ENCODE measurements at places on chromosomes 4 and X.

DNA sequence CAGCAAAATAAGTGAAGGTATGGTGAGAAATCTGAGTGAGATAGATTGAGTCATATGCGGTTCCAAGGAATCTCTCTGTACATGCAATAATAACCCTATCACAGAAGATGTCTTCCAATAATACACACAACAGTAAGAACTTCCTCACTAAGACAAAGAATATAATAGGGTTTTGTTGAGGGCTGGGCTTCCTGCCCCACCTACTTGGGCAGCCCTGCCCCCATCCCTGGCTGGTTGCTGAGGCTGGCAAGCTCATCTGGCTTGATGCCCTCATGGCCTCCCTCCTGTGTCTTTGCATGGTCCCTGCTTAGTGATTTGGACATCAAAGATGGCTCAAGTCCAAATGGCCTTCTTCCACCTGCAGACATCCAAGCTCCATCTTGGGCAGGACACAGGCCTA, 2.7 kb downstream of the GEMIN8 start:
- no peak for DNase-seq

GRCh38 chr4:18626366-18626765, 604.8 kb upstream of the LCORL start:
- no peak for DNase-seq

DNA sequence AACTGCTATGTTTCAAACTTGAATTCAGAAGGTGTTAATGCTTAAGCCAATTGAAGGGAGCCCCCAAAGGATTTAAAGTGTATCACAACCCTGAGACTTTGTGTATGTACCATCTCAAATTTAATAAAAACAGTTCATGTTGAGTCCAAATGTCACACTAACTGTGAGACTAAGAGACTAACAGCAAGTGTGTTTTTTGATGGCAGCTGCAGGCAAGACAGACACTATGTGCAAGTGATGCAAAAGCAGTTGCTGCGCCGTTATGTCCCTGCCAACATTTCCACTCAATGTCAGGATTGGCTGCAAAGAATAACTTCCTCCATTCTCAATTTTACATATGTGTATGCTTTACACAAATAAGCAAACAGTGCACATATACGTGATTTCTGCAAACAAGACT, 594.6 kb downstream of the IL15 start:
- DNase-seq, result no peak

- DNase-seq, result no peak
Measured at GRCh38 chrX:19097553-19098283, 24.6 kb downstream of the ADGRG2 start.

GRCh38 chr4:175637762-175638161, 174.3 kb downstream of the GPM6A start:
- DNase-seq, result no peak

- DNase-seq, result no peak
Measured at GRCh38 chr4:93061826-93062225, 758.1 kb downstream of the GRID2 start.

- no peak for DNase-seq
Measured at GRCh38 chr4:53514509-53514908, 76.8 kb downstream of the LNX1 start.

DNA sequence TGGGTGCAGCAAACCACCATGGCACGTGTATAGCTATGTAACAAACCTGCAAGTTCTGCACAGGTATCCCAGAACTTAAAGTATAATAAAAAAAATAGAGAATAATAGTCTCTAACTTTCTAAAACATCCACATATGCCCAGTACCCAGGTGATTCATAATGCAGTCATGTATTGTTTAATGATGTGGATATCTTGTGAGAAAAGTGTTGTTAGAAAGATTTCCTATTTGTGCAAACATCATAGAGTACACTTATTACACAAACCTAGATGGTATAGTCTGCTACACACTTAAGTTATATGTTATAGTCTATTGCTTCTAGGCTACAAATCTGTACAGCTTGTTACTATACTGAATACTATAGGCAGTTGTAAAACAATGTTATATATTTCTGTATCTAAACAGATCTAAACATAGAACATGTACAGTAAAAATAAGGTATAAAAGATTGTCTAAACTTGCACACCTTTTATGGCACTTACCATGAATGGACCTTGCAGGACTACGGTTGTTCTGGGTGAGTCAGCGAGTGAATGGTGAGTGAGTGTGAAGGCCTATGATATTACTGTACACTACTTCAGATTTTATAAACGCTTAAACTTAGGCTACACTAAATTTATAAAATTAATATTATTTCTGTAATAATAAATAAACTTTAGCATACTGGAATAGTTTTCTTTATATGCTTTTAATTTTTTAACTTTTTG, 232.2 kb upstream of the SLIT2 start:
- DNase-seq, result no peak

GRCh38 chr4:27638163-27638915, 777.7 kb downstream of the STIM2 start:
- no peak for DNase-seq

DNA sequence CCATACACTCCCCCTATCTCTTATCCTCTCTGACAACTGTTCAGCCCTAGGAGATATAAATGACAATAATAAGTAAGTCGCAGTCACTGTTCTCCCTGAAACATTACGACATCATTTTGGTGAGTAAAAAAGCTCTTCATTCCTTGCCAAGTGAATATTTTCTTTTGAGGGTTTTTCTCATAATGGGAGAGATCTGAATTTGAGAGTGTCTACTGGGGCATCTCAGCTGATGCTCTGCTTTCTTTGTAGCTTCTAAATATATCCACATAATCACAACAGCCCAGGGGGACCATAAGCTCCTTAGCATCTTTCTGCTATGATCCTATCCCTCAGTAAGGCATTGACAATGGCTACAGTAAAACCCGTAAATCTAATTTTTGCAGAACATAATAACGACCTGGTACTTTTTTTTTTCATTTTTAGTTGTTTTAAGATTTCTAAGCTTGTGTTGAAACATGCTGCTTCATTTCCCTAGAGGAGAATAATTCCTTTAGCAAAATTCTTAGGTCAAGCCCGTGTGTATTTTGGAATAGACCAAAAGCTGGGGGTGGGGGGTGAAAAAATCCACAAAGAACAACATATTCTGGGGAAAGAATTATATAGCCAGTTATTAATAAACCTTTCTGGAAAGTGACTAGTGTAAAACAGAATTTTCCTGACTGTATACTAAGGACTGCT, 78.1 kb upstream of the GPM6B start:
- DNase-seq, result no peak

DNA sequence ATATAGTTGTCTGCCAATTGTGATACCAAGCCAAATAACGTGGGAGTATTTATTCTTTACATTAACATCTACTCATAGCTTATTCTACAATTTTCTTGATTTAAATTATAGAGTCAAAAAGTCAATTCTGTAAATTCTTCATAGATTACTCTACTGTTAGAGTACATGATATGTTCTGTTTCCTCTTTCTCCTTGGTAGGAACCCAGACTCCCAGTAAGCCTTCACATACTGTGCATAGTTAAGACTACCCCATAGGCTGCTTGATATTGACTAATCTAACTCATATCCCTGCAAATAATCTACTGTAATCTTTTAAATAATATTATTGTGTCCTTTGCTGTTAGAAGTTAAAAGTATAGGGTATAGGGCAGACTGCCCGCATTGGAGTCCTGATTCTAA, 35.4 kb downstream of the BANK1 start:
- DNase-seq, result no peak

GRCh38 chr4:24764345-24764744, 31.0 kb upstream of the SOD3 start:
- DNase-seq, result no peak

DNA sequence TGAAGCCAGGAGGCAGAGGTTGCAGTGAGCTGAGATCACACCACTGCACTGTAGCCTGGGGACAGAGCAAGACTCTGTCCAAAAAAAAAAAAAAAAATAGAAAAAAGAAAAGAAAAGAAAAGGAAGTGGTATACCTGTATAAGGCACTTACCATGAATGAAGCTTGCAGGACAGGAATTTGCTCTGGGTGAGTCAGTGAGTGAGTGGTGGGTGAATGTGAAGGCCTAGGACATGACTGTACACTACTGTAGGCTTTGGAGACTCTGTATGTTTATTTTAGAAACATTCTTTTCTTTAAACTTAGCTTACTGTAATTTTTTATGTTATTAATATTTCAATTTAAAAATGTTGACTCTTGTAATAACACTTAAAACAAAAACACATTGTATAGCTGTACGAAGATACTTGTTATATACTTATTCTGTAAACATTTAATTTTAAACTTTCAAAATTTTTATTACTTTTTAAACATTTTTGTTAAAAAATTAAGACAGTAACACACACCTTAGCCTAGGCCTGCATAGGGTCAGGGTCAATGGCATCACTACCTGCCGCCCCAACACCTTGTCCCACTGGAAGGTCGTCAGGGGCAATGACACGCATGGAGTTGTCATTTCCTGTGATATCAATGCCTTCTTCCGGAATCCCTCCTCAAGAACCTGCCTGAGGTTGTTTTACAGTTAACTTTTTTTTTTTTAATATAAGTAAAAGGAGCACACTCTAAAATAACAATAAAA, 78.7 kb downstream of the CLNK start:
- DNase-seq, result no peak

- no peak for DNase-seq
Measured at GRCh38 chr4:121168446-121169281, 4.5 kb upstream of the TNIP3 start.

- no peak for DNase-seq
Measured at GRCh38 chr4:146029147-146029546, 90.5 kb upstream of the ZNF827 start.

DNA sequence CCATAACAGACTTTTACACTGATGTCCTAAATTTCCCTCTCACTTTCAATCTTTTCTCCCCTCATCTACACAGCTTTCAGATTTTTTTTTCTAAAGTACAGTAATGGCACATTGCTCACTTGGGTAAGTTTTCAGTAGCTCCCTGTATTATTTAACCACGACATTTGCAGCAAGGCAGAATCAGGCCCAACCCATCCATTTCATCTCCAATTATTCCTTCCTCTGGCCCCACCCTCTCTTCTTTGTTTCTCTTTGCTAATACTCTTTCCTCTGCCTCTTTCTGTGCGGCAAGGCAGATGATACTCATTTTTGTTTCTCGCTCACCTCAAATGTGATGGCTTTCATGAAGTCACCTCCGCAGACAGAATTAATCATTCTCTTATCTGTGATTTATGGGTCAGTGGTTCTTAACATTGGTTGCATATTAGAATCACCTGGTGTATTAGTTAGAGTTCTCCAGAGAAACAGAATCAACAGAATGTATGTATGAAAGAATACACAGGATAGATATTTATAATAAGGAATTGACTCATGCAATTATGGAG, 43.4 kb upstream of the GATB start:
- no peak for DNase-seq

DNA sequence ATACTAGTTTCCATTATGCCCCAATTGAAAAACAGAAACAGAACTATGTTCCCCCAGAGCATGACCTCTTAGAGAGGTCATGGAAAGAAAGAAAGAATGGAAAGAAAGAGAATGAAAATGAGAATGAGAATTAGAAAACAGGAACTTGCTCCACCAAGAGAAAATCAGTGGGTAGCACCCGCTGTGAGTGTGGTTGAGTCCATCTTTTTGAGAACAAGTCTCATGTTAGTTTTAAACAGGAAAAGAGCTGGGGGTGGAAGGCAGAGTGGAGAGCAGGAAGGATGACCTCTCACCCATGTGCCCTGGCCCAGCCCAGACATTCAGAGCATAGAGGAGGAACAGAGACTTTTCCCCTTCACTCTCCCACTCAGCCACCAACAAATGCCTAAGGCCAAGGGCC, 4.9 kb downstream of the GSX2 start:
- no peak for DNase-seq

GRCh38 chr4:23365086-23365485, 524.8 kb downstream of the PPARGC1A start:
- no peak for DNase-seq

DNA sequence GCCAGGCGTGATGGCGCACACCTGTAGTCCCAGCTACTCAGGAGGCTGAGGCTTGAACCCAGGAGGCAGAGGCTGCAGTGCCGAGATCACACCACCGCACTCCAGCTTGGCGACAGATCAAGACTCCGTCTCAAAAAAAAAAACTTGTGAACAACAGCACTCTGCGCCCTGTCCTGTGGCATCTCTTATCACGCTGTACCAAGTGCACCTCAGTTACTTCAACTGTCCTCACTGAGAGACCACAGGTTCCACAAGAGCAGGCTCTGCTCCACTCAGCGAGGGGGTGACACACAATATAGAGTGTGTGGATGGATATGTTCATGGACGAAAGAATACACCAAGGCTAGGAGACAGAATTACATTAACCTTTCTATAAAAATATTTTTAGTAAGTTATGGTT, 49.3 kb downstream of the ADGRA3 start:
- no peak for DNase-seq

GRCh38 chrX:41667631-41668030, 21.1 kb upstream of the GPR34 start:
- DNase-seq, result no peak

GRCh38 chr4:106691749-106692148, 323.2 kb upstream of the GIMD1 start:
- DNase-seq, result no peak

GRCh38 chr4:76546759-76547742, 112.0 kb downstream of the SHROOM3 start:
- no peak for DNase-seq

DNA sequence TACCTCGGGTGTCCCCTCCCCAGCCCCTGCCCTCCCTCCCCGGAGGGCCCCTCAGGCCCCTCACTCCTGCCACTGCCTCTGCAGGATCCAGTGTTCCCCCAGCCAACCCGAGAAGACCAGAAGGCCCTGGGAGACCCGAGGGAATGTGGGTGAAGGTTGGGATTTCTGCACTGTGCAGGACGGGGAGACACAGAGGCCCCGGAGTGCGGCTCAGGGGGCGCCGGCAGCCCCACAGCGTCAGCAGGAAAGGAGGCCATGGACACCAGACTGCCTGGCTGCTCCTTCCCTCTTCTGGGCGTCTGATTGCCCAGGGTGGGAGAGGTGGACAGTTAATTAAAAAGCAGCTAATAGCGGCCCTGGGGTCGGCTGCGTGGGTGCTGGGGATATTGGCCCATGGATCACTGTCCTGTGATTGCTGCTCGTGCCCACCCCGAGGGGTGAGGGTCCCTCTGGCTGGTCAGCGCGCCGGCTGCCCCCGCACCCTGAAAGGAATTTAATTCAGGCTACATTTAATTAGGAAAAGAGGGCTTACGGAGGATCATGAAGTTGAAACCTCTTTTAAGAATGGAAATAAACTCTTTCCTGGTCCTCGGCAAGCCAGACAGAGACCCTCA, 57.8 kb upstream of the NKX1-1 start:
- no peak for DNase-seq

Data from activated CD8-positive, alpha-beta memory T cell treated with anti-CD3 and anti-CD28 coated beads for 4 hours (primary cell).